ENCODE measurements at places on chromosomes 3 and 15.

GRCh38 chr3:16290007-16290826 is 25.2 kb downstream of the OXNAD1 start:
- no peak for DNase-seq

- DNase-seq = peak; percentile 53
Measured at GRCh38 chr3:127544192-127544802, 46.2 kb downstream of the TPRA1 start.

- DNase-seq = no peak
Measured at GRCh38 chr3:72082186-72082715, 297.3 kb upstream of the PROK2 start.

GRCh38 chr15:61426466-61426865 is 197.4 kb upstream of the RORA start:
- DNase-seq = no peak

GRCh38 chr3:13338231-13338630 is 81.9 kb downstream of the NUP210 start:
- DNase-seq = no peak

GRCh38 chr15:63277893-63278456 is 570 bp downstream of the APH1B start:
- no peak for DNase-seq

DNA sequence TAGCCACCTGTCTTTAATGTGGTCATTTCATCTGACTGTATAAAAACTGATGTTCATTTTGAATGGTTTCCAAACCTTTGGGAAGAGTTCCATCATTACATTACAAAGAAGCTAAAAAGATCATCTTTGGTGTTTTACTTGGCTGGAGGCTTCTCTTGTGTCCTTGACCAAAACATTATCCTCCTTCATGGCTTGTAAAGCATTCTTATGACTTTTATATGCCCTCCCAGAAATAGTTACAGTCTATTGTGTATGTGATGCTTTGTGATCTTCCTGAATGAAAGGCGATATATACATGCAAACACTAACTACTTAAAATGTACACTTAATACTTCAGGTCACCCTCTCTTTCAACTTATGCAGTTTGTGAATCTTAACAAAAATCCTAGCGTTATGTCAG is 525.6 kb downstream of the MECOM start:
- no peak for DNase-seq

GRCh38 chr15:56832125-56832524 is 86.3 kb upstream of the TCF12 start:
- DNase-seq = no peak

GRCh38 chr3:147218965-147219364 is 187.4 kb downstream of the ZIC4 start:
- DNase-seq = no peak

DNA sequence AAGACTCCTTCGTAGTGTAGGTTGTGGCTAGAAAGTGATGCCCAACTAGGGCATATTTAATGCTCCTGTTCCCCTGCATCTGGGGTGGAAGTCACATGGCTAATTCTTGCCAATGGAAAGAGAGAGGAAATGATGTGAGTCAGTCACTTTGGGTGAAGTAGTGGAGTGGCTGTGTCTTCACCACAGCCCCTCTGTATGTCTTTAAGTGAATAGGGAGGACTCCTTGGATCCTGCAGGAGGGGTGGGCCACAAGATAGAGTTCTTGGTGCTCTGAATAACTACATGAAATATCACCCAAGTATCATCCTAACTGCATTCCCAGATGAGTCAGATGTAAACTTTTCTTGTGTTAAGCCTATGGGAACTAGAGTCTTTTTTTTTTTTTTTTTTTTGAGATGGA is 17.8 kb upstream of the MB21D2 start:
- DNase-seq = no peak

DNA sequence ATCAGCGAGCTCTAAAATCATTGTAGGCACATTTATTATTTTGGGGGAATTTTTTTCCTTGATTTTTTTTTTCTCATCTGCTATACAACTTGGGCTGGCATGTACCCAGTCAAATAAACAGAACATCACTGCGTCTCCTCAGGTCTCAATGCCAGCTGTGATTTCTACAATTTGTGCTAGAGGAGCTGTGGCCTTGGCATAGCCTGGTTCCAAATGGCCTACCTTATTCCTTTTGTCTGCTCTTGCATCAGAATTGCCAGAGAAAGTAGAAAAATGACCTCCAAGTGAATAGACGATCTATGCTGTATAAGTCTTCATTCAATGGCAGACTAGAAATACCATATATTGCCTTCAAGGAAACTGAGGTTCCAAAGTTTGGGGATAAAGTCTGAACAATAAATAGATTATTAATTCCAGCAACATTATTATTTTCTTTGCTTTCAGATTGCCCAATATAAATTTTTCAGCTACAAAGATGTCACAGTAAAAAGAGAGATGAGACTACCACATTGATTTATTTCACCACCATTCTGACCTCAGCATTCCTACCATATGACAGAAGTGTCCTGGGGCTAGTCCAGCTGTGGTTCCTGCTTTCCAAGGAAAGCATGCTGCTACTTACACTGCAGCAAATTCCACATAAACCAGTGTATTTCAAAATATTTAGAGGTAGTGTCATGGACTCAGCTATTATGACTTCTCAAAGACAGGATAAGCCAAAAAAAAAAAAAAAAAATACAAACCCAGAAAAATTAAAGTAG is 493.9 kb upstream of the ZNF385D start:
- DNase-seq = no peak

DNA sequence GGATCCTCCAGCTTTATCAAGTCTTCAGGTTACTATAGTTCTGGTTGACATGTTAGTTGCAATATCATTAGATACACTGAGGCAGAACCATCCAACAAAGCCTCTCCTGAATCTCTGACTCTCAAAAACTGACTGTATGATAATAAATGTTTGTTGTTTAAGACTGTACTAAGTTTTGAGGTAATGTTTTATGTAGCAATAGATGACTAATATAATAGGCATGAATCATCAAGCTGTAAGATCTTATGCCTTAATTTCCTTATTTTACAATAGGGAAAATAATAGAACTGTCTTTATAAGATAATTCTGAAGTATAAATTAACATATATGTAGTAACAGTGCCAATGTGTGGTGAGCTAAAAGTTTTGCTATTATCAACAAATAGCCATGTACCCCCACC is 88.9 kb upstream of the TBC1D5 start:
- DNase-seq = no peak

GRCh38 chr3:129598000-129598381 is 8.5 kb downstream of the PLXND1 start:
- no peak for DNase-seq

DNA sequence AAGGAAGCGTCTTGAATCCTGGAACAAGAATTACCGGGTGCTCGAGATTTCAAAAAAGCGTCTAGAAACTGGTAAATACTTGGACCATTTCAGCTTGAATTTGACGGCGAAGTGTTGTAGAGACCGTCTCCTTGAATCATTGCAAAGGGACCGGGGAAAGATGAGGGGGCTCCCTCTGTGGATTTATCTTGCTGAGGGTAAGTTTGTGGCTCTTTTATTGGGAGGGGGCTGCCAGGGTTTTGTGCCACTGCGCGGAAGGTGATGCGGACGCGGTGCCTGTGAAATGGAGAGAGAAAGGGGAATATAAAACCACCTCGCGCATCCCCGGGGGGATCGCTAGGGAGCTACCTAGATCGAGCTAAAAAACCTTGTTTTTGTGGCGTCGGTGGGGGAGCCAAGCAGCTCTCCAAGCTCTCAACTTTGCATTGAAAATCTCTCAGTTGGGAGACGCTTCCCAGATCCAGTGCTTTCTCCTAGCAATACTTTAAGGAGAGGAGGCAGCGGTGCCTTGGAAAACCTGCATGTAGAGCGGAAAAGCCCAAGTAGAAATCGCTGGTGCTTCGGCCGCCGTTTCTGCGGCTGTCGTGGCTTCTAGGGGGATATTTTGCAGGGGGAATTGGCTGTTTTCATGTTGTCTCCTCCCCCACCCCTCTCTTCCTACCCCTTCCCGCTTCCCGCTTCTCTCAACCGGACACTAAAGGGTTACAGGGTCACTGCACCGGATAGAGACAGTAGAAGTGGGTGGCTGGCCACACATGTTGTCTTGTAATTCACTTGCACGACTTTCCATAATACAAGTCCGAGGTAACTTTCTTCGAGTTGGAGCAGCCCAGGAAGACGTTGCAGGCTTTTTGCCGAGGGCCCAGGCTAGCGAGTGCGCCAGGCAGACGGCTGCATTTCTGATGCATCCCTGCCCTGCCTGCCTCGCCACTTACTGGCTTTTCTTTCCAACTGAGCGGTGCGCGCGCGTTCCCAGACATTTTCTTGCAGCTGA is 187.6 kb downstream of the NLGN1 start:
- no peak for DNase-seq

DNA sequence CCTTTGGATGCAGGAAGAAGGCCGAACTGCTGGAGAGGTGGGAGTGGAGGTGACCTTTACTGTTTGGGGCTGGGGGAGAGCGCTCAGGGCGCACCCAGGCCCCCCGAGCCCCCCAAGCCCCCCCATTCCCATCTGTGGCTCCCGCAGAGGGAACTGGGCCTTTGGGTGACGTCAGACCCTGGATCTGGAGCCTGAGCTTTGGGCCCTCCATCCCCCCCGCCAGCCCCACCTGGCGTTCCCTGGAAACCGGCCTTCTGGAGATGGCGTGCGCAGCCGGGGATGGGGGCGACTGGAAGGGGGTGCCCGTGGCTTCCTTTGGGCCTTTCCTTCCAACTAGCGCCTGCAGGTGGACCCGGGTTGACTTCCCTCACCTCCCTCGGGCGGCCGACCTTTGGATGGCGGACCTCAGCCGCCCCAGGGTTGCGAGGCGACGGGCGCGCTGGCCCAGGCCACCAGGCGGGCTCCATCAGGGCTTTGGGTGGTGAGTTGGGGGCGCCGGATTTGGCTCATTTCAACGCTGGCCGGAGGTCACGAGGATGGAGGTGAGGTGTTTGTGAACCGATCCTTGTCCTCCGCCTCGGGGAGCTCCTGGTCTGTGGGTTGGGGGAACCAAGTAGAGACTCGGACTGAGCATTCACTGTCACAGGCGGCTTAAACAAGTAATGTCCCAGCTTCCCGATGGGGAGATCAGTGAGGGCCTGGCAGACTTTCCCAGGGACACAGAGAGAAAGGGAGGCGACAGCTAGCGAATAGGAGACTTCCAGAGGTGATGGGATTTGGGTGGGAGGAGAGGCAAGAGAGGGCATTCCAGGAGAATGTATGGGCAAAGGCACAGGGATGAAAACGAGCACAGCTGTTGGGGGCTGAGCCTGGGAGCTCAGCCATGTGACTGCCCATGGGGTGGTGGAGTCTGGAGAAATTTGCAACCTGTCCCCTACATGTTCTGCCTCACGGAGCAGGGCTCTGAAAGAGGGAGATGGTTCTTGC is 709 bp downstream of the SCAMP5 start:
- DNase-seq = peak; percentile 47

GRCh38 chr3:71478568-71478967 is 105.0 kb downstream of the FOXP1 start:
- DNase-seq = no peak

DNA sequence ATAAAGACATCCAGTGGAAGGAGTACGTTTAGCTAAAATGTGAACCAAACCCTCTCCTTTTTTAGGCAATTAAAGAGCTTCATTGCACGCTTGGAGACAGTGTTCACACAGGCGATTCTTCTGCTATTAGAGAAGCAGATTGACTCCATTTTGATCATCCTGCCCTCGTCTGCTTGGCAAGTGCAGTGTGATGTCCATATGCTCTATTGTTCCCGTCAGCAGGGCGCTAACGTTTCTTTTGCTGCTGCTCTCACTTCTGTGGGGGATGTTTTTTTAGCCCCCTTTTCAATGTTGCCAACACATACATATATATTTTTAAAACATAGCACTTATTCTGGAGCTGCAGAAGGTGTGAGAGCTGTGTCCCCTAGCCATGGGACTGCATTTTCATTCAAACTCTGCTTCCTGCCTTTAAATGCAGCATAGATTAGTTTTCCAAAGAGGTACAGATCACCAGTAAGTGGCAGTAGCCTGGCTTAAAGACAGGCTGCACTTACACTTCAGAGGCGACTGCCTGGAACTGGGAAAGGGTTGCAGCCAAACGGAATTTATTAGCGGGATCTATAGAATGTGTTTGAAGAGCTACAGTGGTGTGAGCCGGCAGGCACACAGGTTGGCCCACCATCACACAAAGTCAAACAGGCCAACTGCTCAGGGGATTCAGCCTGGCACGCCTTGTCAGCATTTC is 292.6 kb upstream of the DPH6 start:
- no peak for DNase-seq

GRCh38 chr15:88881775-88882174 is 13.6 kb downstream of the HAPLN3 start:
- no peak for DNase-seq

- no peak for DNase-seq
Measured at GRCh38 chr15:36252146-36252711, 327.2 kb upstream of the CDIN1 start.

GRCh38 chr3:89256395-89256794 is 149.0 kb downstream of the EPHA3 start:
- no peak for DNase-seq

DNA sequence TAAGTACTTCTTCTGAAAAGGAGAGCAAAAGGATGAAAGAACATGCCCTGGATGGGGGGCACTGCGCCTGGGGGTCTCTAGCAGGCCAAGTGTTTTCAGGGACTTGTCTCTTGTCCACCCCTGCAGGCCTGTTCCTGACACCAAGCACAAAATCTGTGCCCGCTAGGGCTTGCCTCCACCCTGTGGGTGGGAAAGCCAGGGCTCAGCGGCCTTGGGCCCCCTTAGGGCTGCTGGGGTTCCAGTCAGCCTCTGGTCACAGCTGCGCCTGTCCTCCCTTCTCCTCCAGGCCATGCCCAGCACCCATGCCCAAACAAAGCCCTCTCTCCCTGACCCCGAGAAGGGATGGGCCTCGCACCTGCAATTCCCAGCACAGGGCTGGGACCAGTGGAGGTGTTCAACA is 71.1 kb upstream of the TRPM1 start:
- no peak for DNase-seq

DNA sequence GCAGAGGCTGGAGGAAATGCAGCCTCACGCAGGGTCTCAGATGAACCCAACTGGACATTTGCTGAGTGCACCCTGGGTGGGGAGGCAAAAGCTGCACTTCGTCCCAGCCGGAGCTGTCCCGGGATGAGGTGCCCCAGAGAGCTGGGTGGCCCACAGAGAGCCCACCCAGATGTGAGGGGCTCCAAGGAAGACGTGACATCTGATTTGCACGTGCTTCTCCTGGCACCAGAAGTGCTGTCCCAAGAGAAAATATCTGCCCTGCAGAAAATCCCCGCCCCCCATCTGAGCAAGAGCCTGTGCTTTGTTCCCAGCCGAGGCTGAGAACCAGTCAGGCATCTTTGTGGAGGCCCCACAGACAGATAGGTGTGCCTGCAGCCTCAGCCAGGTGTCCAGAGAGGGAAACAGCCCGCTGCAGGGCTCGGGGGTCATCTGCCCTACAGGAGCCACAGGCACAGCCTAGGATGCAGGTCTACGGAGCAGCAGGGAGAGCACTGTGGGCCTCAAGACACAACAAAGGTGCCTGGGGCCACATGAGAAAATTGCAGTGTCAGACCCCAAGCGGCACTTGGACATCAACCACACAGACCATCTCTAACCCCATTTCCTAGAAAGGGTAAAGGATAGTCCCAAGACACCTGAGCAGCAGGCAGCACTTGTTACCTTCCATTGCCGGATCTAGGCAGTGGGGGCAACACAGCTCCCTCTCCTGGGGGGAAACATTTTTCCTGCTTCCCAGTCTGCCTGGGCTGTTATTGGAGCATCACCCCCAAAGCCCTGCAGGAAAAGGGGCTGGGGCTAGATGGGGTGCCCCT is 5.8 kb downstream of the TMIE start:
- no peak for DNase-seq

Data from NCI-H187 (cell line).